ENCODE measurements at places on chromosomes 2 and 18.

DNA sequence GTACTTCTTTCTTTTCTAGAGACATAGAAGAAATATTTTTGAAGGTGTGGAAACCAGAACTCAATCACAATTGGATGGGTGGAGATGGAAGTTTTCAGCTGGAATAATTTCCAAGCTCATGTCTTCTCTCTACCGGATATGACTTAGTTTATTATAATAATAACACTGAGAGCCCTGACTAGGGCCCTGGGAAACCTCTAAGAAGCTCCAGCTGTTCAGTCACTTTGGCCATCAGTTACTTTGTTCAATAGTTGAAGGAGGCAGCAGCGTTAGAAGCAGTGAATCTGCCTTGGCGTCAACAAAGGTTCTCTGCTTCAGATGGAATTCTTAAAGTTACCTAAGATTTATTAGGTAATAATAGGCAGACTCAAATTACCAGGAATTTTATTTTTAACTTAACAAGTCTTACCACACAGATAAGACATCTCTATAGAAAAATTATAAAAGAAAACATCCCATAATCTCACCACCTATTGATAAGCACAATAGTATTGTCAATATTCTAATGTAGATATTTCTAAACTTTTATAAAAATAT is 293.8 kb upstream of the CHAC2 start:
- DNase-seq = no peak

DNA sequence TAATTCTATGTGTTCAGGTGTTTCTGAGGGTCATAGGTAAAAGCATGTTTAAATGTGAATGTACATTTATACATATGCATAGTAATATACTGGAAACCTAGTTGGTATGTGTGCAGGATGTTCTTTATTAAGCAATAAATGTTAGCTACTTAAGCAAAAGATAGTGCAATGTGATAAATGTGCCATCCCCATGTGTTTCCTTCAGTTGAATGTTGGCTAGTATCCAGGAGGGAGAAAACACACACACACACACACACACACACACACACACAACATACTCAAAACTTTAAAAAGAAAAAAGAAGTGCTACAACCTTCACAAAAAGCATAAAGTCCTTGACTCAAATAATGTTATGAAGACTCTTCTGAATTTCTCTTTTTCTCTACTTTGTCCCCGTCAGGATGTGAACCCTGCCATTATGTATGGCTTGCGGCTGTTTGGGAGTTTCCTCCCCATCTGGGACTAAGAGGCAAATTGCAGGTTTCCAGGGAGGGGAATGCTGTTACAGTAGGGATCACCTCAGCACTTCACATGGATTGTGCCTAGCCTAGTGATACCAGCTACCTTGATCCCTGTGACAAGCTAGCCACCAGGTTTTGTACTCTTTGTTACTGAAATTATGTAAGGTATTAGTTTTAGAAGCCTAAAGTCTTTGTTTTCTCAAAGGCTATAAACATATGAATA is 82.6 kb downstream of the IKZF2 start:
- DNase-seq = no peak

- no peak for DNase-seq
These were observed 124.1 kb downstream of the MEMO1 start for GRCh38 chr2:31886700-31887099.

- DNase-seq = no peak
These were observed 181.0 kb downstream of the ERBB4 start for GRCh38 chr2:212357606-212358005.

GRCh38 chr2:19230626-19231025 is 127.8 kb downstream of the OSR1 start:
- DNase-seq = no peak

- no peak for DNase-seq
These were observed 728.8 kb downstream of the CNTNAP5 start for GRCh38 chr2:124753842-124754241.

- no peak for DNase-seq
These were observed 472.8 kb downstream of the EIPR1 start for GRCh38 chr2:2904721-2905350.

- no peak for DNase-seq
These were observed 93.0 kb upstream of the CTAGE1 start for GRCh38 chr18:22510697-22511096.

DNA sequence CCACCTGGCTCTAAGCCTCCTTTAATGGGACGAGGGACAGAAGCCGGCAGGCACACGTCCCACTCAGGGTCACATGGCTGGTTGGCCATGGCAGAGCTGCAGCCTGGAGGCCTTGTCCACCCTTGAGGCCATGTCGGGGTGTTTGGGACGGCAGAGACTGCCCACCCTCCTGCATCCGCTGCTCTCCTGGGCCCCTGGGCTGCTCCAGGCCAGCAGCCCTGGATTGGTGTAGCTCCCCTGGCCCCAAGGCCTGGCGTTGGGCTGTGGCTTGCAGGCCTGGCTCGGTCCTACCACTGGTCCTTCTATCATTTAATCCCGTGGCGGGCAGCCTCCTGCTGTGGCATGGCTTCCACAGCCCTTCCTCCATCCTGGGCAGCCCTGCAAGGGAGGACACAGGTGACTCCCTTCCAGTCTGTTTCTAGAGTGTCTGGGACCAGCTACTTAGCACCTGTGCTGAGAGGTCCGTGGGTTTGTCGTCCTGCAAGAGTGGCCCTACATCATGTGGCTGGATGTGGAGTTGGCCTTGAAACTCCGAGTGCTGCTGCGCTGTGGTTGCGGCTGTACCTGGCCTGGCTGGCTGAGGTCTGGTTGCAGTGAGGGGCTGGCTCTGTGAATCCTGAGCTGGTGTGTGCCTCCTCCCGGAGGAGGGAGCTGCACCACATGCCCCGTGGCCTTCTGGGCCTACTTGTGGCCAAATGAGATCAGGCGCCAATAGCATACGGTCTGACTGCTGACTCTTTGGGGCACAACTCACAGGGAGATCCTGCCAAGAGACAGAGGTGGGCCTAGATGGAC is 67.3 kb downstream of the SH3RF3 start:
- no peak for DNase-seq

- DNase-seq = no peak
These were observed 4.4 kb upstream of the ATP8B1 start for GRCh38 chr18:57807336-57808117.

- no peak for DNase-seq
These were observed 40.2 kb downstream of the MYOM1 start for GRCh38 chr18:3179430-3180089.

DNA sequence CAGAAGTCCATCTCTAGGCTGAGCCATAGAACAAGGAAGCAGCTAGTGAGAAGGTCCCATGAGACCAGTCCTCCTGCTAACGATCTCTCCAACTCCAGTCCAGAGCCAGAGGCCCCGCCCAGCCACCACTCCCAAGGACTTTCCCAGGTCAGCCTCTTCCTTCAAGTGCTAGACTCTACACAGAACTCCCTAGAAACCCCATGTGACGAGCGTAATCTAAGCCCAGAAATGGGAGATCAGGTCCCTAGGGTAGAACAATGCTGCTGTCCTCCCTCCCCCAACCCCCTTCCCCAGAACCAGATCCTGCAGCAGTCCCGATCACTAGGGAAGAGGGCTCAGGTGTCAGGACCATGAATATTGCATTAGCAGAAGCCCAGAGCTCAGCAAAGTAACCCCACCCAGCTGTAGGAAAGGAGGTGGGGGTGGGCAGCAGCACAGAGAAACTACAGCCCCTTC is 6.9 kb downstream of the DCTN1 start:
- DNase-seq = peak; percentile 40

- peak; percentile 95 for DNase-seq
These were observed at the start of gene SNED1 for GRCh38 chr2:240997856-240998705. TSS of gene SNED1 (plus strand) at chr2:240998618. CDS start at chr2:240998838, 220 bp downstream.

DNA sequence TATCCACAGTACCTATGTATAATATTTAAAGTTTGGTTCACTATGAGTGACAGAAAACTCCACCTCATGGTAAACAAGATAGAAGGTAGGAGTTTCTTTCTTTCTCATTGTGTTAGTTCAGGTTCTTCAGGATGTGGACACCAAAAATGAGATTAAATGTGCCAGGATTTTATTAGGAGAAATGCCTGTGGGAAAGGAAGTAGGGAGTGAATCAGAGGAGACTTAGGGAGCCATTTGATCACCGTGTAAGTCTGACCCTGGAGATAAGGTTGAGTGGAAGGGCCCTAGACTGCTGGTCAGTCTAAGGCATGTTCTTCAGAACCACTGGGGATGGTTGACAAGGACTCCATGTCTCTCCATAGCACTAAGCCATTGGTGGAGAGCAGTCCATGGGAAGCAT is 8.1 kb downstream of the AOX1 start:
- DNase-seq = no peak

- no peak for DNase-seq
These were observed 213.1 kb downstream of the NBAS start for GRCh38 chr2:15348045-15348444.

GRCh38 chr18:39685303-39685902 is 2119.8 kb upstream of the CELF4 start:
- DNase-seq = no peak

DNA sequence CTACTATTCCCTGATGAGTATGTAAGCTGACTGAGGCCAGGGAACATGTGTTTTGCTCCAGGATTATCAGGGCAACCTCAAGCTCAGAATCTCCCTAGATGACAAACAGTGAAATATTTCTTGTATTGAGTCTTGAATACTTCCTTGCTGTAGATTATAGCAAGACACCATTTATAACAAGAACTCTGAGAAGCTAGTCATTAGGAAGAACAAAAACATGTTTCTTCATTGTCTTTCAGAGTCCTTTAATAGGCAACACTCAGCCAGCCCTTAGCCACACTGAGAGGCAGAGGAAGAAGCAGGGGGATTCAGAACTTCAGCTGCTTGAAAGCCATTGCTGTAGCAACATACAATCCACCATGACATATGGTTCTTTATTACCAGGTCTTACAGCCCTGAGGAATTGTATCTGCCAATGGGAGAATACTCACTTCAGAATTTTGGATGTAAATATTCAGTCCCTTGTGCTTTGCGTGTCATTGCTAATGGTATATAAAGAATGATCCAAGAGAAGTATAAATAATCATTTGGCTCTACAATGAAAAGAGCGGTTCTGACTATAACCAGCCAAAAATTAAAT is 117.5 kb upstream of the NCKAP5 start:
- DNase-seq = no peak

DNA sequence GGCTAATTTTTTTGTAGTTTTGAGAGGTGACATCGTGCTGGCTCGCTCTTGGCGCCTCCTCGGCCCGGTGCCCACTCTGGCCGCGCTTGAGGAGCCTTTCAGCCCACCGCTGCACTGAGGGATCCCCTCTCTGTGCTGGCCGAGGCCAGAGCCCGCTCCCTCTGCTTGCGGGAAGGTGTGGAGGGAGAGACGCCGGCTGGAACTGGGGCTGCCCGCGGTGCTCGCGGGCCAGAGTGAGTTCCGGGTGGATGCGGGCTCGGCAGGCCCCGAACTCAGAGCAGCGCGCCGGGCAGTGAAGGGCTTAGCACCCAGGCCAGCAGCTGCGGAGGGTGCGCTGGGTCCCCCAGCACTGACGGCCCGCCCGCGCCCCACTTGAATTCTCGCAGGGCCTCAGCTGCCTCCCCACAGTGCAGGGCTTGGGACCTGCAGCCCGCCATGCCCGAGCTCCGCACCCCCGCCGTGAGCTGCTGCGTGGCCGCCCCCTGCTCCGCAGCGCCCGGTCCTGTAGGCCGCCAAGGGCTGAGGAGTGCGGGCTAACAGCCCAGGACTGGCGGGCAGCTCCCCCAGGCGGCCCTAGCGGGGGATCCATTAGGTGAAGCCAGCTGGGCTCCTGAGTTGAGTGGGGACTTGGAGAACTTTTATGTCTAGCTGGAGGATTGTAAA is 113.2 kb upstream of the ZSWIM2 start:
- no peak for DNase-seq

DNA sequence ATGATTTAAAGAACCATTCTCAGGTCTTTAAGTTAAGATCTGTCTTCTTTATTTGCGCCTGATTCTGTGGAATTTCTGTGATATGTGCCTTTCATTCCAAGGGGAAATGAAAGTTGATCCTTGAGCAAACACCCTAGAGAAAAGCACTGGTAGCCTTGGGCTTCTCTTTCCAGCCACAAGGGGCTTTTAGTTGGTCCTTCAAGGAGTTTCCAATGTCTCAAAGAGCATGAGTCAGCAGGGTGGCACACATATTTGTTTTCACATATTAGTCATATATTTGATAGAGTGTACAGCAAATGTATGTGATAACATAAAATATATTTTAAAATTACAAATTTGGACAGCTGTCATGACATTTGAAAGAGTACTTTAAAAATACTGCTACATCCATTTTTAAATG is 339.5 kb downstream of the TXNL1 start:
- no peak for DNase-seq

- no peak for DNase-seq
These were observed 54.5 kb downstream of the ACSL3 start for GRCh38 chr2:222915092-222915957.

DNA sequence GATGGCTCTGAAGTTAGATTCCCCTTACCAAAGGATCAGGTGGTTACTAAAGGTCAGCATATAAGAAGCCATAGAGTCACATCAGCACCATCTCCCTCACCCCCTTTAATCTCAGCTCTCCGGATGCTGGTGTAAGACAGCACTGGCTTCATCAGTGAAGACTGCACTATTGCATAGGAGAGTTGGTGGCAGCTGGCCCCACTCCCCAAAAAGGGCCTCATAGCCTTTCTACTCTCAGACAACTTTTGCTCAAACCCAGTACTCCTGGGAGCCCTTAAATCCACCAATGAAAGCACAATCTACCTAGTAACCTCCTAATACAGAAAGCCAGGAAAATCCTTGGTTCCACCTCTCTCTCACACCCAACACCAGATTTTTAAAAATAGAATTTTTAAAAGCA is 6.9 kb upstream of the DIPK1C start:
- DNase-seq = no peak

GRCh38 chr18:23059541-23060465 is 75.5 kb upstream of the CABLES1 start:
- no peak for DNase-seq

DNA sequence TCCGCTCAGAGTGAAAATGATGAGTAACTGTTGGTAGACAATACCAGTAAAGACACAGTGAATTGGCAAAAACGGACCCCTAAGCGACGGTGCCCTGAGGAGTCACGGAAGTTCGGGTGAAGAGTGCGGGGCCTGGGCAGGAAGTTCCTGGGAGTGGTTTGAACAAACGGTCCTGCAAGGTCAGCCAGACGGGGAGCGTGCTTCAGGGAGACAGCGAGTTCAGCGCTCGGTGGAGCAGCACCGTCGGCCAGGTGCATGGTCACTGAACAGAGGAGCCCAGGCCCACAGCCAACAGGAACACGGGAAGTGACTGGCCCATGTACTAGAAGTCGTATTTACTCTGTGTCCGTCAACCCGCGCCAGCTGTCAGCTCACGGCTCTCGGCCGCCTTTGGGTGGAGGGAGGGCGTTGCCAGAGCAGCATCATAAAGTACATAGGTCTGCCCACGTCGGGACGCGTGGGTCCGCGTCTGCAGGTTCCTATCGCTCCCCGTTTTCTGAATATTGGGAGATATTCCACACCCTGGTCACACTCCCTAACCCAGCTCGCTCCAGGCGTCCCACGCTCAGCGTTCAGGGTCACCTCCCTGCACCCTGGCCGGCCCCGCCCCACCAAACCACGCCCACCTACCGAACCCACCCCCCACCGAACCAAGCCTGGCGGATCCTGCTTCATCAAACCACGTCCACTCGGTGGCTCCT is 75.6 kb upstream of the UXS1 start:
- DNase-seq = no peak

GRCh38 chr2:220198896-220199295 is 571.5 kb downstream of the SLC4A3 start:
- DNase-seq = no peak

GRCh38 chr2:31888550-31888949 is 122.3 kb downstream of the MEMO1 start:
- DNase-seq = no peak

- no peak for DNase-seq
These were observed 22.5 kb downstream of the C1QL2 start for GRCh38 chr2:119136093-119136492.

GRCh38 chr2:68372485-68372884 is 7.4 kb downstream of the PLEK start:
- DNase-seq = no peak
